Stimulated activated CD4-positive, alpha-beta T cell treated with anti-CD3 and anti-CD28 coated beads, TNF-alpha, amount 100 ng/mL, for 48 hours (primary cell): ENCODE measurements at places on chromosomes 6 and 20.

- DNase-seq: no peak
Observed at GRCh38 chr6:130622142-130622541, 205.1 kb upstream of the SMLR1 start.

- DNase-seq: no peak
Observed at GRCh38 chr6:151101816-151102694, 137.7 kb upstream of the AKAP12 start.

DNA sequence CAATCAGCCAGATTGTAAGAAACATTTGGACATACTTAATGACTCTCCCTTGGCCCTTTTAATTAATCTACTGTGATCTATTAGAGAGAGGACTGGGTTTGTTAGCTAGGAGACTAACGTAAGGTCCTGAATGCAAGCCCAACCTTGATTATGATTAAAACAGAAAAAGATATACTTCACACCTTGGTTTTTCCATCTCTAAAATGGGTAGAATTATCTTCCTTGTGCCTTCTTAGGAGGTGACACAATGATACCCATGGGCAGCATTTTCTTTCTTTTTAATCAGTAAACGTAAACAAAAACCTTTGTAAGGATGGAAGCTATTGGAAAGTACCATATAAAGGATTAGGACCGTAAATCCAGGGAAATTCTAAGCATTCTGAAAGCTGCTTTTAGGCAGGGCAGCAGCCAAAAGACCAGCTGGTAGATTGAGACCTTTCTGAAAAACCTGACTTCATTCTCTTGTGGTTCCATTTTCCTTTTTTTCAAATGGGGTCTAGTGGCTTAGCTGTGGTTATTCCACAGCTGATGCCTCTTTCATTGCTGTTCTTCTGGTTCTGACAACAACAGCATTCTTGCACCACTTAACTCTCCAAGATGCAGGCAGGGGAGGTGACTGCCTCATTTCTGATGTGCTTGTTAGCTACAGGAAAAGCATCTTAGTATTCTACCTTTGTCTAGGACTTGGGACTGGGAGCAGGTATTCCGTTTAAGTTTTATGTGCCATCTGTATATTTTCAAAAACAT, 27.4 kb downstream of the RREB1 start:
- no peak for DNase-seq

GRCh38 chr20:10307359-10307735, 88.7 kb downstream of the SNAP25 start:
- DNase-seq: no peak

DNA sequence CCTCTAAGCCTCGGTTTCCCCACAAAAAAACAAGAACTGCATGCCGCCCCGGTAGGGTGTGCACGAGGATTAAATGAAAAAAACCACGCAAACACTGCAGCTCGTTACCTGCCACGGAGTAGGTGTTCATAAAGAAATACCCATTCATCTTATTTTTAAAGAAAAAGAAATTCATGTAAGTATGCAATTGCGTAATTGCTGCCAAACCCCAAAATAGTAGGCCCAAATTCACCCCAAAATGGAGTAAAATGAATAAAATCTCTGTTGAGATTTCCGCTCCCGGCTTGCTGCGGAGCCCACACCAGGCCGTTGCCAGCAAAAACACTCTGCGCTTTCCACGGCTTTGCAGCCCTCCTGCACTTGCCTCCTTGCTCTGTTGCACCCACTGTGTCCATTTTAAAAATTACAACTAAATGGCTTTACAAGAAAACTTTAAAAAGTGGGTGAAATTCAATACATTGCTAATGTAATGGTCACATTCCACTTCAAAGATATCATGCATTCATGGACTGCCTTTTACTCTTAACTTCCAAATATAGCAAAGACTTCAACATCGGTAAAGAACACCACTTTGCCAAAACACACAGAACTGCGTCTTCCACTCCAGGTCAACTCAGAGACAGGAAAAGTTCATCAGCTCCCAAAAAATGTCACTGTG, 125.0 kb downstream of the ZMYND8 start:
- DNase-seq: no peak

GRCh38 chr20:46546298-46546697, 4.2 kb downstream of the OCSTAMP start:
- no peak for DNase-seq

GRCh38 chr6:43995137-43995536, 132.1 kb downstream of the MRPL14 start:
- DNase-seq: no peak

DNA sequence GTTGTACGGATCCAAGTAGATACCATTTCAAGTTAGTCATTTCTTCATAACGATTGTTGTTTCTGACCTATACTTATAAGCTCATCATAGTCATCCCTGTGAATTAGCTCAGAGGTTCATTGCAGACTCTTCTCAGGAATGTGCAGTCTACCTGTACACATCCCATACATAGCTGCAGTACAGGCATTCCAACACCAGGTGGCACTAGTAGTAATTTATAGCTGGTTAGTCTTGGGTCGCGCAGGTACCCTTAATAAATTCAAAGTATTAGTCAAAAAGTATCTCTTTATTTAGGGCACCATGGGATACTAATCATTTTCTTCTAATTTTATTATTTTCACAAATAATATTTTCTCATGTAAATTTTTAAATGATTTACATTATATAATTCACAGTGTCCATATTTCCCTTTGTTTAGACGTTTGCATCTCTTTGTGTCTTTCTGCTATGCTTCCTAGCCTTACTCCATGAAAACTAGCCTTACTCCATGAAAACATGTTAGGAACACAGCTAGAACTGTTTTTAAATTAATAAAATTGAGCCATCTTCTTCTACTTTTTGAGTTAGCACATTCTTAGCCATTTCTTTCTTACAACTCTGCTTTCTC, 128.6 kb upstream of the FAM83B start:
- no peak for DNase-seq

GRCh38 chr6:143099647-143100046, 39.0 kb downstream of the AIG1 start:
- DNase-seq: no peak

DNA sequence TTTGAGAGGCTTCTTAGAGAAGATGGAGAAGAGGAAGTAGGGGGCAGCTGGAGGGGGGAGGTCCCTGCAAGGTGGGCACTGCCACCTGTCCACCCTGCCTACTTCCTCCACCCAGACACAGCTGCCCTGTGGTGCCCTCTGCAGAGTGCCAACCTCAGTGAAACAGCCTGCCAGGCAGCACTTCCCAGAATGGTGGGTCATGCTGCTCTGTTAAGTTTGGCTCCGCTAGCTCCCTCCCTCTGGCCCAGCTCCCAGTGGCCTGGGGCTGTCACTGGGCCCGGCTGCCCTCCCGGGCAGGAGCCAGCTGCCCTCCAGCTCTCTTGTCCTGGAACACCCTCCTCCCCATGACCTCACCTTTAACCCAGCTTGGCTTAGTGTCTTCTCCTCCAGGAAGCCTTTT, 5.1 kb upstream of the EPB41L1 start:
- DNase-seq: no peak
